ENCODE measurements at places on chromosomes 13 and 19.

GRCh38 chr19:17454576-17455071 lies 6.1 kb downstream of the NXNL1 start:
- no peak for DNase-seq

DNA sequence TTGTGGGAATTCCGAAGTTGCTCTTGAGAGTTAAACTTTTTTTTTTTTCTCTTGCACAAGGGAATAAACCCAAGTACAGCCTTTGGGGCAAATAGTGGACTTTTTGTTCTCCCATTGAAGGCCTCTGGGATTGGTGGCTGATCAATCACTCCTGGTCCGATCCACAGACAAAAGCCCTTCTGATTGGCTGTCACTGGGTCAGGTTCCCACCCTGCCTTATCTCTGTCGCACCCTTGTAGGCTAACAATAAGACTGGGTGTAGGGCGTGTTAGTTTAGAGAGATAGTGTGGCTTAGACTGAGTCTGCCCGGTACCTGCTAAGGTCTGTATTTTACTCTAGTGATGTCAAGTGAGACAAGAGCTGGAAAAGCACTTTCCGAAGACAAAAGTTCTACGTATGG lies 380.8 kb downstream of the NDFIP2 start:
- no peak for DNase-seq

GRCh38 chr13:46320821-46321220 lies 66.2 kb downstream of the RUBCNL start:
- no peak for DNase-seq

DNA sequence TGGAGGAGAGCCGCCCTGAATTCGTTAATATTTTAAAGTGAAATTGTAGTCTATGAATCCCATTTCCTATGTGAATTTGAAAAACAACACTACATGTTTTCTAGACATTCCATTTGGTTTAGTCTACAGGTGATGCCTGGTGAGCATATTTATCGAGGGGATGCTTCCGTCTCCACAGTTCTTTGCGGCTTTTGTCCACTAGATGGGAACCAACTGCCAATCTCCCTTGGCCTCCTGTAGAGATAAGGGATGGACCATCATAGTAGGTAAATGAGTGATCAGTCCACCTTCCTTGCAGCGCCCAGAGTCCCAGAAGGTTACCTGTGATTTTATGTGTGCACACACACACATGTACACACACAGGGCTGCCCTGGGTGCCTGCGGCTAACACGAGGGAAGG lies 289.8 kb upstream of the SOX21 start:
- DNase-seq, result no peak

- no peak for DNase-seq
Measured at GRCh38 chr19:58038688-58039204, 4.9 kb downstream of the ZSCAN1 start.

DNA sequence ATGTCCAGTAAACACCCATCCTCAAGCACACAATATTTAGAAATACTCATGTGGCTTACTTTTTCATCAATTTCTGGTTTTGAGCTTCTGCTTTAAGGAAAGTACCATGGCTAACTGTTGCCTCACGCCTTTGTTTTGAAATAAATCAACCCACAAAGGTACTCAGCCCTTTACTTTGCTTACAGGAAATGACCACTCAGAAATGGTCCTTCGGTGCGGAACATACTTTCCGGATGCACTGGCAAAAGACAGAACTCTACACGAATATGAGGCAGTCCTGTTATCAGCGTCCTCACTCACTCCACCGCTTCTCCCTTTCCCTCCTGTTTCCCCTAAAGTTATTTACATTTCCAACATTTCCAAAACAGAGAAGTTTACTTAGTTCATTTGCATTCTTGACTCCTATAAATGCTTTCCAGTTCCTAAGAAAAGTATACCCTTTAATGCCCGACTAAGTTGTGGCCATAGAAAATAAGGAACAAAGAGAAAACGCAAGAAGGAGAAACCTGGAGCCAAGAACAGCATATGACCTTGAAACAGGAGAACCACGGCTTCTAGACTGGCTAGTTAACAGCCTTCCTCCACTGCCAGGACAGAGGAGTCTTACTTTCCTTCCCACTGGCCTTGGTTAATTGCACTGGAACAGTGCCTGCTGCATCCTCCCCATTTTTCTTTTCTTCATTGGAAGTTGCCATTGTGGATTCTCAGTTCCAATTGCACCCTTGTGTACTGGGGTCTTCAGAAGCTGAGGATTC lies 10.6 kb downstream of the FPR2 start:
- DNase-seq, result no peak

DNA sequence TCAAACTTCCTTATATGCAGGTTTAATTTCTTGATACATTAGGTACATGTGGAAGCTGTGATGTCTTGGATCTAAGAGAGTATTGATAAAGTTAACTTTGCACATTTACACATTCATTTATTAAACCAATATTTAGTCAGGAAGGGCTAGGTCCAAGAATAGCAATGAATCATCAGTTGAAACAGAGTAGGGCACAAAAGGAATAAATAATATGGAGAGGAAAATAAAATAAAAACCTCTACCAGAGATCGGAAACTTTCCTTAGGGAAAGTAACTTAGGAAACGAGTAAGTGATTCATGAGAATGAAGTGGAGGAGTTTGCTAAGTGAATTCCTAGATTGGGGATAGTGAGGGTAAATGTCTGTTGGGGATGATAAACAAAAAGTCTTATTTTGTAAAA lies 259.4 kb upstream of the DACH1 start:
- no peak for DNase-seq

GRCh38 chr19:595326-596262 lies 5.9 kb downstream of the HCN2 start:
- no peak for DNase-seq

DNA sequence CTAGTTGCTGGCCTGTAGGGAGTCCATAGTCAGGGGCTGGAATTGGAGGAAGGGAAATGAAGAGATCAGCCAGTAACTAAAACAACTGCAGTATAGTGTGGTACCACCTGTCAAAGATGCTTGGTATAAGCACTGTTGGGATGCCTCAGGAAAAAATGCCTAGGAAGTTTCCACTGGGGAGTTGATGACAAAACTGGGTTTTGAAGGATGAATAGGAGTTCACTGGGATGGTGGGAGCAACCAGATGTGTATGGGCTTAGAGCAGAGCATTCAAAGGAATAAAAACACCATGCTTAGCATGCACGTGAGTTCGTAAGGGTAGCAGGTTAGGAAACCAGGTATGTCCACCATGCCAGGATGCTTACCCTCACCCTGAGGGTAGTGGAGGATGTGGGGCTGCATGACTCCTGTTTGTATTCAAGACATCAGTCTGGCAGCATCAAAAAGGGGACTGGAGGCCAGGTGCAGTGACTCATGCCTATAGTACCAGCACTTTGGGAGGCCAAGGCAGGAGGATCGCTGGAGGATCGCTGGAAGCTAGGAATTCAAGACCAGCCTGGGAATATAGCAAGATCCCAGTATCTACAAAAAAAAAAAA lies 7.1 kb downstream of the CATSPERD start:
- no peak for DNase-seq

DNA sequence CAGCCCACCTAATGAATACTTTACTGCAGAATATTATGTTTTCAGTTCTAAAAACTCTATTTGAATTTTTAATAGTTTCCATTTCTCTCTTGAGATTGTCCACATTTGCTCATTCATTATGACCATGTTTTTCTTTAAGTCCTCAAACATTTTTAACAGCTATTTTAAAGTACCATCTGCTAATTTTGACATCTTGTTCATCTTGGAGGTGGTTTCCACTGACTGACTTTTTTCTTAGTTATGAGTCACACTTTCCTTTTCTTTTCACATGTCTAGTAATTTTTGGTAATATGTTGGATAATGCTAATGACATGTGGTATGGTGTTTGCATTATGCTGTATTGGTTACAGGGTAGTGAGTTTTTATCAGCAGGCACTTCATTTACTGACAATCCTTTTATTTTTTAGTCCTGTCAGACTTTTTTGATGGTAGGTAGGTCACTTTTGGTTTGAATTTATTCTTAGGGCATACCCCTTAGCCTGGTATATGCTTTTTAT lies 15.4 kb upstream of the ESD start:
- no peak for DNase-seq

GRCh38 chr19:15589760-15590451 lies 25.1 kb upstream of the CYP4F8 start:
- DNase-seq, result no peak

DNA sequence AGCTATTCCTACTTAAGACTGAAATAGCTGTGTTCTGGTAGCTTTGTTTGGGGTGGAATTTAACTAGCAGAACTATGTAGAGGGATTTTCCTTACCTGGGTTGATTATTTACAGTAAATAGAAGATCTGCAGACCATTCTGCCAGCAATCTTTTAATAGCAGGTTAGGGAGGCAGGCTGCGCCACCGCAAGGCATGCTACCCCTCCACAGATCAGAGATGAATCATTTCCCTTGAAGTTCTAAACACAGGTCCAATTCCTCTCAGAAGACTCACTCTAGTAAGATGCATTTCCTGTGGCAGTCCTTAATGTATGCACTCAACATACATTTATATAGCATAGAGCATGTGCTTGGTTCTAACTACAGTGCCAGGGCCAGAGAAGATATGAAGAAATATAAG lies 109.0 kb downstream of the TNFRSF19 start:
- DNase-seq, result no peak

- no peak for DNase-seq
Measured at GRCh38 chr13:91329733-91330132, 17.8 kb upstream of the MIR17HG start.

GRCh38 chr19:5692723-5693194 lies 2.7 kb downstream of the RPL36 start:
- DNase-seq, result no peak

GRCh38 chr19:4581666-4582553 lies 22.4 kb upstream of the SEMA6B start:
- DNase-seq, result no peak

DNA sequence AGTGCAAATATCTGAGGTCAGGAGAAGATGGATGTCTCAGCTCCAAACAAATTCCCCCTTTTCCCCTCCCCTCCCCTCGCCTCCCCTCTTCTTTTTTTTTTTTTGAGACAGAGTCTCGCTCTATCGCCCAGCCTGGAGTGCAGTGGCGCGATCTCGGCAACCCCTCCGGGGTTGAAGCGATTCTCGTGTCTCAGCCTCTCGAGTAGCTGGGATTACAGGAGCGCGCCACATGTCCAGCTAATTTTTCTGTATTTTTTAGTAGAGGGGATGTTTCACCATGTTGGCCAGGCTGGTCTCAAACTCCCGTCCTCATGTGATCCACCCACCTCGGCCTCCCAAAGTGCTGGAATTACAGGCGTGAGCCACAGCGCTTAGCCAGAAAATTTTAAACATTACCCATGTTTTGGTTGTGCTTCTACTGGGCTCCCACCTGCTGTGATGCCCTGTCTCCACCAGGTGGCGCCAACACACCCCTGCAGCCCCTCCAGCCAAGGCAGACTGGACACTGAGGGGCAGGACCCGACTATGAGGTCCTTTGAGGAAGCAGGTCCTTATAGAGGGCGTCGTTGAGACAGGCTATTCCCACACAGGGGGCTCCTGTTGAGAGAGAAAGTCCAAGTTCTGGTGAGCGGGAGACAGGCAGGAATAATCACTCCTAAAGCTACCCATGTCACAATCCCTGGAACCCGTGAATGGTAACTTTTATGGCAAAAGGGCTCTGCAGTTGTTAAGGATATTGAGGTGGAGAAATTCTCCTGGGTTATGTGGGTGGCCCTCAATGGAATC lies 6.3 kb downstream of the ERICH4 start:
- DNase-seq, result peak; percentile 30

DNA sequence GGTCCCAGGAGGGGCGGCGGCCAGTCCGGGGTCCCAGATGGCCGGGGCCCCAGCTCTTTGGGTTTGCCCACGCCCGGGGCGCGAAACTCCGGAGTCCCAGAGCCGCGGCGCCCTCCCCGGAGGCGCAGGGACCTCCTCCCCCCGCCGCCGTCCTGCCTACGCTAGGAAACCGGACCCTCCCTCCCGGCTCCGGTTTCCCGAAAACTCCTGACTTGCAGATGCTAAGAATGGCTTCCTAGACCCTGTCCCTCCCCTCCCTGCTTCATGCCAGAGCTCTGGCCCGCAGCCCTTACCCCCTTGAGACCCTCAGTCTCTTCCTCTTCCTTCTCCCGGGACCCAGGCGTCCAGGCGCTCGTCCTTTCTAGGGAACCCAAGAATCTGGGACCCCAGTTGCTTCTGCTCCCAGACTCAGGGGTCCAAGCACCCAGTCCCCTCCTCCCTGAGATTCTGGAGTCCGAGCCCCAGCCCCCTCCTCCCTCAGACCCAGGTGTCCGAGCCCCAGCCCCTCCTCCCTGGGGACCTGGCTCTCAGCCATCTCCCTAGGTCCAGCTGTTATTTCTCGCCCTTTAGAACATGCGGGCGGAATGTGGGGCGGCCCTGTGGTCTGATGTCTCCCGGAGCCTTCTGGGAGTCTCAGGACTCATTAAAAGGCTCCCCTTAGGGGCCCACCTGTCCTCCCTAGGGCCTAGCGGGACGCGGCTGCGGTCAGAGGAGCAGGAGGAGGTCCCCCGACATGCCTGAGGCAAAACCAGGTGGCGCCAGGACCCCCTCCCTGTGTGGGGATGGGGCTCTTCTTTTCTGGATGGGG lies at the start of gene MYBPC2:
Gene MYBPC2 (plus strand): TSS at position 672 of the 808 bp plus-strand sequence. CDS start 62 bp downstream, at position 734.
- DNase-seq, result no peak

- no peak for DNase-seq
Measured at GRCh38 chr13:102892503-102892902, 46.7 kb downstream of the ERCC5 start.

DNA sequence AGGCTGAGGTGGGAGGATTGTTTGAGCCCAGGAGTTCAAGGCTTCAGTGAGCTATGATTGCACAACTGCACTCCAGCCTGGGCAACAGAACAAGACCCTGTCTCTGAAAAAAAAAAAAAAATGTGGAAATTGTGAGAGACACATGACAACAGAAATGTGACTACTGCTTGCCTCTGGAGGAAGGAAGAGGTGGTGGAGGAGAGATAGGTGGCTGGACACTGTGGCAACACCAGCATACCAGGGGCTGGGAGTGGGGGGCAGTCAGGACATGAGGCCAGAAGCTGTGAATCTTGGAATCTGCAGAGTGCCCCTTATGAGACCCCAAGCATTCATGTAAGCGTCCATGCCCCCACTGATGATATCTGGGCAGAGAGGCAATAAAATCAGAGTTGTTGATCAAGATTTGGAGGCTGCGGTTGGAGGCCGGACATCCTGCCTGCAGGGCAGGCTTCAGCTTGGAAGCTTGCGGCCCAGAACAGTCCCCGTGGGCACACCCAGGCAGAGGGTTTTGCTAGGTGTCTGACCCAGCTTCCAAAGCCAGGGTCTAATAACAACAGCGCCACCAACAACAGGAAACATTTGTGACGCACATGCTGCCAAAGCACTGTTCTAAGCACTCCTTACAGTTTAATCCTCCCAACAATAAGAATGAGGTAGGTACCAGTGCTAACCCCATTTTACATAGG lies 16.9 kb downstream of the FAM187B start:
- DNase-seq, result no peak

DNA sequence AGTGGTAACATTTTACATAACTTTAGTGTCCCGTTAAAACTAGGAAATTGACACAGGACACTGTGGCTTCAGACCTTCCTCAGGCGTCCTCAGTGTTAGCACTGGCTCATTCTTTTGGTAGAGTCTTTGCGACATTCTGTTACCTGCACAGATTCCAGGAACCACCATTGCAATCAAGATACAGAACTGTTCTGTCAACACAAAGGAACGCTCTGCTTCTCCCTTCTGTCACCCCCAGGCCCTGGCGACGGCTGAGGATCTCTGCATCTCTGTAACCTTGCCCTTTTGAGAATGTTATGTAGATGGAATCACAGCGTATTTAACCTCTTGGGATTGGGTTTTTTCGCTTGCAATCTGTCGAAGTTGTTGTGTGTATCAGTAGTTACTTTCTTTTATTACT lies 22.6 kb downstream of the KDM4B start:
- no peak for DNase-seq
